ENCODE measurements at places on chromosomes 1 and 21.
A peak's percentile ranks its signal among the peaks of the same experiment; 100 is the strongest.

- no peak for DNase-seq
These were observed 9.9 kb upstream of the SPRR4 start for GRCh38 chr1:152960452-152961044.

DNA sequence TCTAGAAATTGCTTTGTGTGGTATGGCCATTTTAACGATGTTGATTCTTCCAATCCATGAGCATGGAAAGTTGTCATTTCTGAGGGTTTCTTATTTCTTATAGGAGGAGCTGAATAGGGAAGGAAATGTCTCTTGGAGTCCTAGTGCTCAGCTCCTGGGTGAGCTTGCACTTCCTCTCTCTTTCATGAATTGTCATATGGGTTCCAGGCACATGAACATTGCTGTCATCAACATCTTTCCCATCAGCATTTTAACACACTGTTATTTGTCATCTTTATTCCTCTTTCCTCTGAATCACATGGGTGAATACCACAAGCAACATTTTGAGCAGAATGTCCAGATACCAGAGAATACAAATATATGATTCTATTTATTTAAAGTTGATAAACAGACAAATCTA is 23.4 kb downstream of the SLAMF6 start:
- no peak for DNase-seq

DNA sequence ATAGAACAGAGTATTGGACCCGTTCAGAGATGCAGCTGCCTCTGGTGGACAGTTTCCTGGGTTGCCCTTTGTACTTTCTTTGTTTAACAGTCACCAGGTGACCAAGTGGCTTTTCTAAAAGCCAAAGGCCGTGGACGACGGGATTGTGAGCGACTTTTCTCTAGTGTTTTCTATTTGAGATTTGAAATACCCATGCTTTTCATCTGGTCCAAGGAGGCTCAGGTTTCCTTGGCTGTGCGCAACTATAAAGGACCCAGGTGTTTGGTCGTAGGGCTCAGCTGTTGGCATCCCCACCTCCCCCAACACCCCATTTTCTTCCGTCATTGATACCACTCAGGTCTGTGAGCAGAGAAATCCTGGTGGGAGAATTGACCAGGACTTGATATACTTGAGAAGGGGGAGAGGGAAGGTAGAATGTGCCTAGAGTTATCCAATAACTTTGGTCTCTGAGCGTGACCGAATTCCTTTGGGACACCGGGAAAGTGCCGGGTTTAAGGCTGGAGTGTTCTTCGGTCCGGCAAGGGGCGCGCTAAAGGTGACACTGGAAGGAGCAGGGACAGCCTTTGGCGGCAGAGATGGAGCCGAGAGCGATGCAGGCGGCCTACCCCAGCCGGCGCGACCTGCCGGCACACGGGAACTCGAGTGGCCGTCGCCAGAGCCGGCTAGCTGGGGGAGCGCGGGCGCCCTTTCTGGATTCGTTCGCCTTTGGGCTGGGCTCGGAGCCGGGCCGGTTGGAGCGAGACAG is 83.4 kb upstream of the BMP8A start:
- no peak for DNase-seq

DNA sequence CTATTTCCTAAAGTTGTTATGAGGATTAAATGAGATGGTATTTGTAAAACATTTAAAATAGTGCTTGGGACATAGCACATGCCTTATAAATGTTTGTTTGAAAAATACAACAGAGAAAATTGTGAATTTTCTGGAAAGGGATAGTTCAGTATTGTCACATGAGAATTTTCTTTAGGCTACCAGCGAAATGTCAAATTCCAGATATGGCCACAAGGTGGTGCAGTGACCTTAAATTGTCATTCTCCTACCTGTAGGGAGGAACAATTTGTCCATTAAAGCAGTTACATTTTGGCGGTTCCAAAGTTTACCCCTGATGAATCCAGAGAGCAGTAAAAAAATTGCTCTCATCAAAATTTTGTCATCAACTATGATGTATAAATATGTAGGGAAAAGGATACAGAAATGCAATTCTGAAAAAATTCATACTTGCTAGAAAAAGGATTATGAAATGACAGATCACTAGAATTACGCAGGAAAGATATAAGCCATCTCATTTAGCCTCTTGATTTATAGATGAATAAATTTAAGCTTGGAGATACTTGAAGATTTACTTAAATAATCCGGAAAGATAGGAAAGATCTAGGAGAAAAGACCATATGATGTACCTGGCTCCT is 50.2 kb upstream of the TSHB start:
- DNase-seq: peak; percentile 68

- no peak for DNase-seq
These were observed 4.5 kb upstream of the FOXO6 start for GRCh38 chr1:41356752-41357151.

GRCh38 chr1:199404976-199405375 is 622.5 kb upstream of the NR5A2 start:
- DNase-seq: no peak

GRCh38 chr1:55423376-55423775 is 208.2 kb upstream of the USP24 start:
- DNase-seq: no peak

DNA sequence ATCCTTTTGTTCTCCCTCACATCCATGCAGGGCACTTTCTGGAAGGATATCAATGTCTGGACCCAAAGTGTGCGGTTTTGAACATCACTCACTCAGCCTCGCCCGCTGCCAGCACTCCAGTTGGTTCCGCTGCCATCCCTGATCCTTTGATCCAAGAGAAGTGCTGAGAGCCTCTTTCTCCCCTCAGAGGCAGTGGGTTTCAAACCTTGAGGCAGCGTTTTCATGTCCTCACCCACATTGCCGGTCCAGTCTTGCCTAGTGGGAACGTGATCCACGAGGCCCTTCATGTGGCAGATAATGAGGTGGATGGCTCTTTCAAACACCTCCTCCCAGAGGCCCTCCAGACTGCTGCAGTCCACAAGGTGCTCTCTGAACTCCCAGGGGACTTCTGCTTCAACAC is 122.2 kb downstream of the ACTL8 start:
- no peak for DNase-seq

DNA sequence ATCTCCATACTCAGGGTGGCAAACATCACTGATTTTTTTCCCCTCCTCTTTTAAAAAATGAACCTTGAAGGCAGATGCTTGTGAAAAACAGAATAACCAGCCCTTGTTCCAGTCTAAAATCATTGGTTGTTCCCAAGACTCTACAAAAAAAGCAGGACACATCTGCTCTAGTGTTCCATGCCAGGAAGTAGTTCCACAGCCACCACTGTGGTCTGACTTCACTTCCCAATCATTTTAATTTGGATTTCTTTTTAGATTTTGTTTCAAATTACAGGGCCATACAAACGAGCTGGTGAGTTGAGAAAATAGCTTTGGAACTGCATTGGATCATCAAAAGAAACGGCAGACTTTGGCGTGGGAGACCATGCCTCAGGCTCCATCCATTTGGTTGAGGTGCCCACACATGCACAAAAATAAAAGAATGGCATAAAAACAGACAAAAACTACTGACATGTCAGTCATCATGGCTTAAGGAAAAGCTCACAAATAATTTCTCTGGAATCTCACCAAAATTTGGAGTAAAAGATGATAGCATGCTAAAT is 210.0 kb downstream of the GABPA start:
- DNase-seq: no peak

- DNase-seq: no peak
These were observed 310.3 kb downstream of the NFIA start for GRCh38 chr1:61392409-61393242.

DNA sequence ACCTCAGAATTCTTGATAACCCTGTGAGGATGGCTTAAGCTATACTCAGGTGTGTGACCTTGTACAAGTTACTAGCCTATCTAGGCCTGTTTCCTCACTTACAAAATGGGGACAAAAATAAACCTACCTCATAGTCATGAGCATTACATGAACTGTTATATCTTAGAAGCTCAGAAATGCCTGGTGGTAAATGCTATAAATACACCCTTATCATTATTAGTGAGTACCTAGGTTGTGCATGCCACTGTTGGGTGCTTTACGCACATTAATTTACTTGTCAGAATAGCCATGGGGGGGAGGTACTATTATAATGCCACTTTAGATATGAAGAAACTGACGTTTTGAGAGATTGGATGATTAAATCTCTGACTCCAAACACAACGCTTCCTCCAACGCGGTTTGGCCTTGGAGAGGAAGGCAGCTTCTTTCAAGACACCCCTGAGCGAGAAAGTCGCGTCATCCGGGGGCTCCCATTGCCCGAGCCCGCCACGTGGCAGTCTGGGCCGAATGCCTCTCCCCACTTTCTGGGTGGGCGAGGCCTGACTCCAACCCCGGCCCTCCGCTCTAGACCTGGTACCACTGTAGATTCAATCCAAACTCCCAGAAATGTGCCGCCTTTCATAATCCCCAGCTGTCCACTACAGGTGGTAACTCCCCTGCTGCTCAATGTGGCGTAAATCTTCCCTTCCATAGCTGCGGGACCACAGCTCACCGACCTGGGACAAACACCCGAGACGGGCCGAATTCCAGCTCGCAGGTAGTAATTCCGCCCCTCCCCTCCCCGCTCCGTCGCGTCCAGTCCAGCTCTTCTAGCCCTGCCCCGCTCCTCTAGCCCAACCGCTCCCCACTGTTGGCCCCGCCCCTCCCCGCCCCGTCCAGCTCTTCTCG is 771 bp upstream of the RAD54L start:
- DNase-seq: no peak

DNA sequence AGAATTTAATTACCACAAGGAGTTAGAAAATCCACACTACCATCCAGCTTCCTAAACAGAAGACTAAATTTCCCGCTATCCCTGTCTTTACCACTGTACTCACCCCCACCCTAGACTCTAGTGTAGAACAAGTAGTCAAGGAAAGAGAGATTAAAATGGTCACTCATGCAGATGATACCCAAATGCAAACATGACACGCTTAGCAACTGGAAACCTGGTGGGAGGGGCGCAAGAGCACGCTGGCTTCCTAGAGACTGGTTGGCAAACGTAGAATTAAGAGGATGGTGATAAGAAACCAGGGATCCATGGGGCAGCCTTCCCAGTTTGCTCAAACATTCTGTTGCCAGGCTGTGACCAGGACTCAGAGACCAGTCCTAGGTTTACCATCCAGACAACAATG is 9.9 kb upstream of the LDLRAD1 start:
- no peak for DNase-seq

GRCh38 chr1:207414606-207415108 is 39.5 kb upstream of the CR2 start:
- DNase-seq: peak; percentile 31

DNA sequence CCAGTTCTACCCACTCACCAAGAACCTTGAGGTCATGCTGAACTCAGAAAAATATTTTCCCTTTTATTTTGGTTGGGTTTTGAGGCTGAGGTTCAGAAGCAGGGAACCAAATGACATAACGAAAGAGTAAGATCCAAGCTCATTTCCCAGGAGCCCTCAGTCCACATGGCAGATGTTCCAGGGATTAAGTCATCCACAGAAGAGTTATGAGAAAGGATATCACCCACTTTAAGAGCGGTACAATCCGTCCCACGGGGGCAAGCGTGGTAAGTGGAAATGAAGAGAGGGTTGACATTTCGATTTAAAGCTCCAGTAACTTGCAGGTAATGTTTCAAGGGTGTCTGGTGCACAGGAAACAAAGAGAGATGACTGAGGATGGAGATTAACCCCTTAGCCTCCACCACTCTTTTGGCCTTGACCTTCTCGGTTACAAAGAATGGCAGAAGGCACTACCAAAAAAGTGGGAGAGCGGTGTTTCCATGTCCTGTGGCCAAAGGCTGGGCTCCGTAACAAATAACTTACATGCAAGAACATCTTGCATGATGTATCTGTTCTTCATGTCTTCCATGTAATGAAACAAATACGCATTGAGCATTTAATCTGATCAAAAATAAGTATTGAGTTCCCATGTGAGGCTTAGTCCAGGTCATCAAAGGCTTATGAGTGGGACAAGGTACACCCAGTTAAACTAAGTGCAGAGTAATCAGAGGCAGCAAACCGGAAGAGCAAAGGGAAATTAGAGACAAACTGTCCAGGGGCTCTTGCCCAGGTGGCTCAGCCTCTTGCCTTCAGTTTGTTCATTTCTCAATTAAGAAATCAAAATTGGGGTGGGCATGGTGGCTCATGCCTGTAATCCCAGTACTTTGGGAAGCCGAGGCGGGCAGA is 241.4 kb downstream of the TOMM20 start:
- DNase-seq: no peak

DNA sequence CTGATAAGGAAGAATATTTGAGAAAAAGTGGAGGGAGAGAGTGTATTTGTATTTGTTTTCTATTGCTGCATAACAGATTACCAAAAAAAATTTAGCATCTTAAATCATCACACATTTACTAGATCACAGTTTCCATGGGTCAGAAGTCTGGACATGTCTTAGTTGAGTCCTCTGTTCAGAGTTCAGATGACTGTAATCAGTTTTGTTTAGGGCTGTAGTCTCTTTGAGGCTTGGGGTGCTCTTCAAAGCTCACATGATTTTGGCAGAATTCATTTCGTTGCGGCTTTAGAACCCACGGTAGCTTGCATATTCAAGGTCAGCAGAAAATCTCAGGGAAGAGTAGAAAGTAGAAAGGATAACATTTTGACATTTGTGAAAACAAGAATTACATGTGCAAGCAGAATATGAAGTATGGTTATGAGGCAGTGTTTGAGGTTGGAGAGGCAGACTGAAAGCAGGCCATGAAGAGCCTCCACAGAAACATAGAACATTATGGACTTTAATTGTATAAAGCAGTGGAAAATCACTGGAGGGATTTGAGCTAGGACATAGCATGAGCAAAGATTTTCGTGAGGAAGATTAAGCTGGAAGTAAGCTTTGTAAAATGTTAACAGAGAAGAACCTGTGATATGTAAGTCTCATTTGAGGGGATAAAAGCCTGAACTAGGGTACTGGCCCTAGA is 110.6 kb upstream of the GPR52 start:
- DNase-seq: no peak

DNA sequence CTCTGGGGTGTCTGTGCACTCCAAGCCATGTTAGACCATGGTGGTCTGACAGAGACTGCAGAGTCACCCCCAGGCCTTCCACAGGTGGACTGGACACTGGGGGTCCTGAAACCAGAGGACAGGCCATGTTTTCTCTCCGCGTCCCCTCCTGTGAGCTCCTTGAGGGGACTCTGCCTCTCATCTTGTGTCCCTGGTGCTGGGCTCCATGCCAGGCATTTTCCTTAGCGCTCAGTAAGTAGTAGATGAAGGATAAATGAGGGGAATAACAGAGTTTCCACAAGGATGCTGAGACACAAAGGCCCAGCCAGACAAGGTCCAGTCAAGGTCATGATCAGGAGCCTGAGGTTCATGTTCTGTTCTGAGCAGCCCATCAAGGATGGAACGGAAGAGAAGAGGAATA is 57.4 kb downstream of the FAM163A start:
- no peak for DNase-seq

DNA sequence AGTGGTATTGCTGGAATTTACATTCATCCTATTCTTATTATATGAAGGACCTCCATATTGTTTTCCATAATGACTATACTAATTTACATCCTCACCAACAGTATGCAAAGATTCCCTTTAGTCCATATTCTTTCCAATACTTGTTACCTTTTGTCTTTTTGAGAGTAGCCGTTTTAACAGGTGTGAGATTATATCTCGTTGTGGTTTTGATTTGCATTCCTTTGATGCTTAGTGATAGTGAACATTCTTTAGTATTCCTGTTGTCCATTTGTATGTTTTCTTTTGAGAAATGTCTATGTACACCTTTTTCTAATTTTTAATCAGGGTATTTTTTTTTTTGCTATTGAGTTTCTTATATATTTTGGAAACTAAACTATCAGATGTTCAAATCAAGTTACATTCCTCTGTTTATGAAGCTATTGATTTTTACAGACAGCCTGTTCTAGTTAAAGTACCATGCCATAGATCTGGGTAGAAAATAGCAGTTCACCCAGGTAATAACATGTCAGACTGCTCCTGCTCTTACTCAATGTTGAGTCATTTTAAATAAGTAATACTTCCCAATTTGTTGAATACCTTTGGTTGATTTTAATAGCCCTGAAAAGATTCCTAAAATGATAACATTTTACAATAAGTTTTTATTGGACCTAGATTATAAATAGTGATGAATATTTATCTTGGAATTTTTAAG is 1108.7 kb downstream of the NCAM2 start:
- no peak for DNase-seq

All from activated CD4-positive, alpha-beta T cell treated with anti-CD3 and anti-CD28 coated beads, Interleukin-2, amount 50 U/mL, for 24 hours (primary cell).